Kasumi-1 (cell line): ENCODE measurements at places on chromosomes 12 and 14.

DNA sequence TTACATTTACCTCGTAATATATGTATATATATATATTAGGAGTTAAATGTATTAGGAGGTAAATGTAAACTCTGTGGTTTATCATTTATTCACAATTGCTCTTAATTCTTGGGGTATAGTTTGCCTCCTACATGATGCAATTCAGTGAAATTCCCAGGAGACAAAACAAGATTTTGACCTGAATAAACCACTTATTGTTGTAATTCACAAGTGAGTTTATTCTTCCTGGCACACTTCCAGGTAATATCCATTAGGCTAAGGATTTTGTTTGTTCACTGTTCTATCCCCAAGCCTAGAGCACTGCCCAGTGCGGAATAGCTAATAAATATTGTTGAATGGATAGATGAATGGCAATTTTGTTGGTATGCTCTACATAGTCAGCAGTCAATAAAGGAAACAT, 3.0 kb downstream of the SMIM10L1 start:
- no peak for DNase-seq

GRCh38 chr12:55673638-55674037, 34.1 kb downstream of the ITGA7 start:
- no peak for DNase-seq

DNA sequence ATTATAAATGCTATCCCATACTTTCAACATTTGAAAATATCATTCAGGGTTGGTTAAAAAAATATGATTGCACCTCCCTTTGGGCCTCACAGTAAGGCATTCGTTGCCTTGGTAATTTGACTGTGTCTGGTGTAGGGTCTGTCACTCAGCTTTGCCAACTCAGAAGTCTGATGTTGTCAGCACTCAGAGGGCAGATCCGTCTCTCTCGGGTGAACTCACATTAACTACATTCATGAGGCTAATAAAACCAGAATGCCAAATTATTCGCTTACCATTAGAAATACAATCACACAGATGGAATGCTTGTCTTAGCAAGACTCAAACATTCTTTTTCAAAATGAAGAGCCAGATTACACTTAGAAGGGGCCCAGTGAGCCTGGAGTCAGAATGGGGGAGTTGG, 53.0 kb downstream of the NPAS3 start:
- no peak for DNase-seq

- DNase-seq, result no peak
Measured at GRCh38 chr12:109698820-109699219, 14.8 kb upstream of the FAM222A start.

DNA sequence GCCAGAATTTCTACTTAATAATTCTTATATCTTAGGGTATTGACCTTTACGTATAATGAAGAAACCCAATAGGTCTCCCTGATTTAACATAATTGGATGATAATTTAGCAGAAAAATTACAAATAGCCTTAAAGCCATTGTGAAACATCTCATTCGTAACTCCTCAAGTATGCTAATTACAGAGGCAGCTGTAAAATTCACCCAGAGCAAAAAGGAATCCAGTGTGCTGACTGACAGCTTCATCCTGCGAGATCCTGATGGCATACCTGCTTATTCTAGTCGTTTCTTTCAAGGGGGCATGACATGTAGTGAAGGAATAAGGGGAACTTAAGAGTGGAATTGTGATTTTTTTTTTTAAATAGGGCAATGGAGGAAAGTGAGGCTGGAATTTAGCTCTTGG, 291.5 kb downstream of the FUT8 start:
- DNase-seq, result no peak

- no peak for DNase-seq
Measured at GRCh38 chr14:30158299-30158698, 230.7 kb upstream of the PRKD1 start.

- DNase-seq, result peak; percentile 25
Measured at GRCh38 chr12:103799857-103800771, 40.9 kb downstream of the NT5DC3 start.

DNA sequence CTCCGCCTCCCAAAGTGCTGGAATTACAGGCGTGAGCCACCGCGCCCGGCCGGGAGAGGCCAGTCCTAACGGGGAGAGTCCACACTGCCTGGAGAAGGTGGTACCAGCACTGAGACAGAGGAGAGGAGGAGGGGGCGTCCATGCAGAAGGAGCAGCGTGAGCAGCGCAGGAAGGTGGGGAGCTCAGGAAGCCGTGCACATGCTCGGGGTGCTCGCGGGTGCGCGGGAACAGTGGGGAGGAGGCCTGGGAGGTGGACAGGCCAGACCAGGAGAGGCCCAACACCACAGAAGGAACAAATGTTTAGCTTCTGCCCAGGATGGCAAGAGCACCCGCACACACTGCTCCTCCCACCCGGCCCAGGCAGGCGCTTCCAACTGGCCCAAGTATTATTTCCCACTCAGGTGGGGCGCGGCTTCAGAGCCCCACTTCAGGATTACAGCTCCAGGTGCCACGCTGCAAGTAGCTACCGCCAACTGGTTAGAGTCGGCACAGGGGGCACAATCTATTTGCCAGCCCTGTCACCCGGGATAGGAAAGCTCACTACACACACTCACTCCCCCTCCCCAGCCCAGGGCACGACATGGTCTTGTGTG, 80.8 kb upstream of the BCL11B start:
- no peak for DNase-seq

DNA sequence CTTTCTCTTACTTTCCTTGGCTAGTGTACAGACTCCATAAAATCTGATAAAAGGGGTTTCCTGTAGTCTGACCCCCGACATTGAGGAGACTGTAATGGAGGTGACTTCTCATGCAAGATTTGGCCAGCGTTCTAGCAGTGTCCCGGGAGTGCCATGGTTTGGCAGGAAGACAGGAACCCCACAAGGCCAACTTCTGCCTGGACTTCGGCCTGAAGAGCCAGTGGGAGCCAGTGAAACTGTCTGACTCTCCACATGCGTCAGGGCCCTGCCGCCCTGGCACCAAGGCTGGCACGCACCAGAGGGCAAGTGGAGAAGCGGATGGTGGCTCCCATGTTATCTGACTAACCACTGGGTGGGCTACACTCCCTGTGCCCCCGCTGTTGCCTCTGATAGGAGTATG, 70.5 kb downstream of the TMEM260 start:
- DNase-seq, result no peak

GRCh38 chr14:96625426-96625985, 123.3 kb downstream of the PAPOLA start:
- DNase-seq, result no peak

- no peak for DNase-seq
Measured at GRCh38 chr12:132700212-132700822, 10.3 kb upstream of the PGAM5 start.

GRCh38 chr12:51217968-51218606, at the start of gene POU6F1:
Gene POU6F1, minus strand, starts transcription at chr12:51218062. Its CDS starts 11,226 bp downstream, at chr12:51206836.
- peak; percentile 47 for DNase-seq

- no peak for DNase-seq
Measured at GRCh38 chr12:1262011-1262410, 271.0 kb downstream of the ERC1 start.

GRCh38 chr12:56321027-56321426, 5.2 kb upstream of the CNPY2 start:
- DNase-seq, result no peak

GRCh38 chr12:6872073-6873048, 742 bp downstream of the SPSB2 start:
- DNase-seq, result peak; percentile 36

- DNase-seq, result no peak
Measured at GRCh38 chr12:79452906-79453305, 237.9 kb downstream of the PAWR start.

GRCh38 chr14:95385701-95386100, 66.0 kb upstream of the CLMN start:
- DNase-seq, result no peak

- no peak for DNase-seq
Measured at GRCh38 chr12:128155571-128155970, 111.4 kb upstream of the TMEM132C start.

- DNase-seq, result peak; percentile 94
Measured at GRCh38 chr14:74685056-74685455, 27.8 kb downstream of the AREL1 start.

DNA sequence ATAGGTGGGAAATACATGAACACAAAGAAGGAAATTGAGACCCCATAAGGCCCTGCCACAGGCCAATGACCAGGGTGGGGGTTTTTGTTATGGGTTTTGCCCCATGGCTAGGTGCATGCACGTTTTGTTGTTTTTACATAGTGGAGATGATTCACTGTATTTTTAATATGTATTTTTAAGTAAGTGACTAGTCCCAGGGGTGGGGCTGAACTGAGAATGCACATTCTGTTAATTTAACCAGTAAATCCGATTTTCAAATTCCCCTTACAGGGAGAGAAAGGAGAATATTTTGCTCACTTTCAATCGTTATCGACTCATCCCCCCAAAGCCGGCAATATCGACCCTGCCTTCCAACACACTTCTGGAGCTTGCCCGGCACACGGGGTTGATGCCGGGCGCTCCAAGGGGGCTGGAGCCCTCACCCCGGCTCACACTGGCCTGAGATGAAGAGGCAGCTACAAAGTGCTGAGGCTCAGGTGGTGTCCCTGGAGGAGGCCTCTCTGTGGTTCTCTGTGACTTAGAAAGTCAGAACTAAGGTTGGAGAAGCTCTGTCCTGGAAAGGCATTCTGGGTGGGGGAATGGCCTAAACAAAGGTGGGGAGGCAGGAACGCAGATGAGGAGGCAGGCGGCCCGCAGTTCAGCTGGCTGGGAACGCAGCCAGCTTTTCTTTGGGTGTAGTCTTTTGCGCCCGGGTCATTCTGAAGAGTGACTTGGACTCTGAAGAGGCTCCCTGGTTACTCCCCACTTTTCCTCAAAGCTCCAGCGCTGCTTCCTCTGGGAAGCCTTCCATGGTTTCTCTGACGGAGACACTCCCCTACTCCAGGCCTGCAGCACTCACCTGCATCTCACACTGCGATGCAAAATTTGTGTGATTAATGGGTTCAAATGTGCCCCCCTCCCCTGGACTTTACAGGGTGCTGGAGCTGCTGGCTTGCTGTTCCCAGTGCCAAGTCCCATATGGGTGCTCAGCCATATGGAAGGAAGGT, 50.7 kb upstream of the DLK1 start:
- DNase-seq, result no peak

GRCh38 chr12:61524851-61525250, 735.4 kb upstream of the USP15 start:
- no peak for DNase-seq

DNA sequence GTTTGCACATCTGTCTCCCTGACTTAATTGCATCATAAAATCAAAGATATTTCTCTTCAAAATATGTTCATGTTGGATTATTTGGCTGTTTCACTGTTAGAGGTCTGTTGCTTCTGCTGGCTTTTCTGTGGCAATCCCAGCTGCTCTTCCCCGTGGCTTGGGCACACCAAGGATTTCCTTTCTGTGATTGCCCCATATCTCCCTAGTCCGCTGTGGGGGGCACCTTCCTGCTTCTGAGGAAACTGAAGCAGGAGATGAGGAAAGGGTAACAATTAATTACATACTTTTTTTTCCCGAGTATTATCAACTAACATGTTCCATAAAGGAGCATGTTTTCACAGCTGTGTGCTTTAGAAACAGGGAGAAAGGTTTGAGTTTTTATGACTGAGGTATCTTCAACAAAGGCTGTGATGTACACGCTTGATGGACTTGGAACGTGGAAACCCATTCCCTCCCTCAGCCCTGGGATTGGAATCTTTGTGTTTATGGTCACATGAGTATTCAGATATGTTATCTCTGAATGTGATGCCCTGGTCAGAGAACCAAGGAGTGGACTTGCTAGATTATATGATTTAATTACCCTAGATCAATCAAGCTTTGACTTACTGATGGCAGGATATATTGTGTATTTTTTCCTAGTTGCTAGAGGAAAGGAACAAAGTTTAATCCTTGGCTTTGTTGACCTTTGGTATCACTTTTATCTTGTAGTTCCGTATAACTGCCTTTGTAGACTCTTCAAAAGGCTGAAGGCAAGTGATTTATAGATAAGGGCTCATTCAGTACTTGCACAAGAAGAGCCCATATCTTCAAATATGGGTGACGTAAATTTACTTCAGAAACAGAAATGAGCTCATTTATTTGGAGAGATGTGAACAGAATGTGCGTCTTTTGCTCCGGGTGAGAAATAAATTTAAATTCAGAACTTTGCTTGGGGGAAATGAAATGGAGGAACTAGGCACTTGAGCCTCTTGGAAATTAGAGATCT, 46.7 kb downstream of the BORCS5 start:
- no peak for DNase-seq

DNA sequence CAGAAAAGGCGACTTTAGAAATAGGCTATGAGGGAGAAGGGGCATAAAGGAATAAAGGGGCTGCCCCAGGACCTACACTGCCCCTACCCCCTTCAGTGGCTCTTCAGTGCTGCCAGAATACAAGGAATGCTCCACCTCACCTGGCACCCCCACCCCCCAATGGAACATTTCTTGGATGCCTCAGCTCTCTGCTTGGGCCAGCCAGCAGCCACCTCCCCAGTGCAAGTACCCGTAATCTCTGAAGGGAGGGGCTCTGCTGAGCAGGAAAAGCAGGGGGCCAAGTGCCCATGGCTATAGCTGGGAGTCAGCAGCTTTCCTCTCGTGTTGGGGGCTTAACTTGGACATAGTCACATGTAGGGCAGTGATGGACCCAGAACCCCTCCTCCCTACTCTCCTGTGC, 33.3 kb downstream of the BAZ2A start:
- DNase-seq, result no peak

DNA sequence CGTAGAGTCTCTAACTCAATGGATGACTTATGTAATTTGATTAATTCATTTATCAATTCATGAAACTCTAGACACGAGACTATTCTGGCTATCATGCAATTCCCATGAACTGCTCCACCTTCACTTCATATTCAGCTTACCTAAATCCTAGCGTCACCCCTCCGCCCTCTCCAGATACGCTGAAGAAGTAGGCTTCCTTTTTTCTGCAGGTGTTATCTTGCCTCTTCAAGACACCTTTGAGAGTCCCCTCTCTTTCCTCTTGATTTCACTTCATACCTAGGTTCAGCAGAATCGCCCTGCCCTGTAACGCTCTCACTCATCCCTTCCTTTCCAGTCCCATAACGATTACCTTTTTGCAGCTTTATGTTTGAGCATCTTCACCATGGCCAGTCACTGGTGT, 4.0 kb upstream of the RNASE4 start:
- no peak for DNase-seq

- DNase-seq, result peak; percentile 90
Measured at GRCh38 chr12:51341251-51342007, 5.0 kb downstream of the CELA1 start.

GRCh38 chr12:117408161-117408791, 46.9 kb upstream of the NOS1 start:
- no peak for DNase-seq

GRCh38 chr14:104049576-104050240, 35.8 kb upstream of the ASPG start:
- DNase-seq, result no peak
